ENCODE measurements at places on chromosomes 3 and 15.
A peak's percentile ranks its signal among the peaks of the same experiment; 100 is the strongest.

DNA sequence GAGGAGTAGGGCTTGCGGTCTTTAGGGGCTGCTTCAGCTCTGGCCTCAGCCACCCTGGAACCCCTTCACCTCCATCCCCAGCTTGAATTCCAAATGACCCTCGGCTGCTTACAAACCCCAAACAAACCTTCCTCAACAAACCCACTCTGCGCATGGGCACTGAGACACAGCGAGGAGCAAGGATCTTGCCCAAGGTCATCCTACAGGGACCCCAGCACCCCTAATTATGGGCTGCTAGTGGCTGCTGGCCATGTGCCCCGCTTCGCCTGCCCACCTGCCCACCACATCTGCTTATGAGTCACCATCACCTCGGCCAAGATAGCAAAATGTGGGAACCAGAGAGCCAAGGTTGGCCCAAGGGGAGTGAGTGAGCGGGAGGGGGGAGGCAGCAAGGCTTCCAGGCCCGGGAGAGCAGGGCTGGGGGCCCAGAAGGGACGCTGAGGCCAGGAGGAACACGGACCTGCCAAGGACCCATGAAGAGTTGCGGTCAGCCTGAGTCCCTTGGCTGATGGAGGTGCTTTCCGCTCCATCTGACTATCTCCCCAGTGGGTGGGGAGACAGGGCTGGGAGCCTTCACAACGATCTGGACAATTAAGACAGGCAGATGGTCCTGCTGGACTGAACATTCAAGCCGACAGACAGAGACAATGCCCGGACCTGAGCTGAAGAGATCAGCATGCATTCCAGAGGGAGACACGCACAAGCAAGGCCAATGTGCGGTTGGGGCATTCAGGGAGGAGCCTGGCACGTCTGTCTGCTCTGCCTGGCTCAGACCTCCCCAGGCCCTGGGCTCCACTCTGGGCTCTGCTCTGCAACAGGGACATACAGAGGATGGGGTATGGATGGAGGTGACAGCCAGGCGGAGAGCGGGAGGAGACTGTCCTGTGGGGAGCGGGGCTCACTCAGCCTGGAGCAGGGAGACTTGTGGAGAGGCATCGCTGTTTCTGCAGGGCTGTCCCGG is 10.8 kb upstream of the GRIP2 start:
- DNase-seq: no peak

DNA sequence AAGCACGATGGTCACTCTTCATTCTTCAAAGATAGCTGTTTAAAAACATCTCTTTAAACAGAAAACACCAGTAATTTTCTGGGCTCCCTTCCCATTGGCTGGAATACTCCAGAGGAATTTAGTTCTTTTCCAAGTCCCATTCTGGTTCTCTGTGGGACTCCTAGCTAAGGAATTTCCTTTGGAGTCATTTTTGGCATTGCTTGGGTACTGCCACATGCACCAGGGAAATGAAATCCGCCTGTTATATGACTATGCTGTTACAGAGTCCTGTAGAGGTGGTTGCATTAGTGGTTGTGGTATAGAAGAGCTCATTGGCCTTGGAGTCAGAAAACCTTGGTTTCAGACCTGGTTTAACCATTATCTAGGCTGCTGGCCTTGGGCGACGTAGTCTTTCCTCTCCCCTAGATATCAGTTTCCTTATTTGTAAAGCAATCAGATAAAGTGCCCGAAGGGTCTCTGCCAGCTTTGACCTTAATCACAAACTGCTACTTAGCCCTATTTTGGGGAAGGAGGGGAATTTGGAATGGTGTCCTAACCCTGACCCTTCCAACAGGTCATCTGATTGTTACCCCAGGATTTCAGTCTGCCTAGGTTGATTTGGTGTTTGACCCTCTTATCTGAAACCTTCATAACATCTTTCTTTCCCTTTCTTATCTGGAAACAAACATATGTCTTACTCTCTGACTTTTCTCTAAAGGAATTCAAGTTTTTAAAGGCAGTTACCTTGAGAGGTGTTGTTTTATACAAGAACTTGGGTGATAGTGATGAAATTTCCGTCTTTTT is 13.4 kb downstream of the RTP1 start:
- DNase-seq: no peak

DNA sequence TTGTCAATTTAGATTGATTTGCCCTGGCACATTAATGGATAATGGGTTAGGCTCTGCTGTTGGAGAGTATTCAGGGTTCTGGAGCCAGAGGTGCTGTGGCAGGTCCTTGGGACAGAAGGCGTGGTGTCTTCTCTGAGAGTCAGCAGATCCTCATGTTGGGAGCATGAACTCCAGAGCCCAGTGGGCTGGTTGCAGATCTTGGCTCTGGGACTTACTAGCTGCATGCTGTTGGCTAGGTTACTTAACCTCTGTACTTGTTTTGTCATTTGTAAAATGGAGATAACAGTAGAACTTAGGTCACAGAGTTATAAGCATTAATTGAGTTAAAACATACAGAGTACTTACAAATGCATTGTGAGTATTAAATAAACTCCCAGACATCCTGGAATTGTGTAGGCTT is 77.6 kb downstream of the CCK start:
- DNase-seq: no peak

GRCh38 chr15:95327183-95327525 is 1003.3 kb upstream of the NR2F2 start:
- no peak for DNase-seq

DNA sequence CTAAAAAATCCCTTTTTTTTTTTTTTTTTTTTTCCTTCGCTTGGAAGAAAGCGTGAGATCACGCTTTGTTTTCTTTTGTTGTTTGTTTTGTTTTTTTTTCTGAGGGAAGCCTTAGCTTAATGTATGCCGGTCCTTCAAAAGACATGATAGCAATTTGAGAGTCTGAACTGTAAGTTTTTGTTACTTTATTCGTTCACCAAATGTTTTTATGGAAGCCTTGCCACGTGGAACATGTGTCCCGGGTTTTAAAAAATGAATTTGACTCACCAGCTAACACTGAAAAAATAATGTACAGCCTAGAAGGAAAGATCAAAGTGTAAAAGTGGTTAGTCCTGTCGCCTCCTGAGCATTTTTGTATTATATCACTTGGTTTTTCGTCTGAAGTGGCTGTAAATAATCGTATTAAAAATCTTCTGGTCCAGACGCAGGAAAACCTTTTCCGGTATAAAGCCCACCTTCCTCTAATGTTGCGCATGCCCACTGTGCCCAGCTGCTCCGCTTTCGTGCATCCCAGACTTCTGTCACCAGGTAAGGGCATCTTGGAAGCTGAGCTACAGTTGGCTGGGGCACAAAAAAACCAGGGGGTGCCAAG is 795 bp upstream of the MYNN start:
- DNase-seq: peak; percentile 90
